Activated T-helper 17 cell treated with anti-CD3 and anti-CD28 coated beads, Interleukin-2, amount 50 U/mL, for 72 hours (primary cell): ENCODE measurements at places on chromosomes 7 and 10. TPM values are rescaled to one million over a fixed set of nuclear protein-coding genes. Genes with fewer than 3 reads are reported as not detected.

GRCh38 chr7:155699180-155699579 is 54.7 kb downstream of the RBM33 start:
- no peak for ATAC-seq

Gene FAM241B
- 9.4 TPM for total RNA-seq

GRCh38 chr10:4532467-4532866 is 293.5 kb upstream of the AKR1E2 start:
- ATAC-seq: no peak

Gene ACSM6
- not detected for total RNA-seq

- ATAC-seq: no peak
These were observed 65.1 kb downstream of the CTBP2 start for GRCh38 chr10:125095228-125095627.

Gene RTKN2
- 6.1 TPM for total RNA-seq

GRCh38 chr10:78301891-78302738 is 268.5 kb downstream of the RPS24 start:
- no peak for ATAC-seq

Gene SLC35G1
- 6.6 TPM for total RNA-seq

DNA sequence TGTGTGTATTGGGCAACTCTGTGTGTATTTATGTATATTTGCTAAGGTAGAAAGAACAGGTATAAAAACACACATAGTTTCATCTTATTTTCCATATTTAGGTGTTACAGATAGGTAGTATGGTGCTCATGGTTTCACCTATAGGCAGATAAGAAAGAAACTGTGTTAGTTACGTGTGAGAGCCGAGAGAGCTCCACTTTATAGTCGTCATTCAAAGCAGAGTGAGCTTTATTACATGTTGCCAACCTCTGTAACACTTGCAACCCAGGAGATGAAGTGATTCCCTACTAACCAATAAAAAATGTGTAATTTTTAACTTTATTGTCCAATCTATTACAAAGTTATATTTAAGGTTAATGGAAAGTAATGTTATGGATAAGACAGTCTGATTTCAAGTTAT is 121.3 kb downstream of the AGMO start:
- ATAC-seq: no peak

Gene SPDYE2
- total RNA-seq: not detected

DNA sequence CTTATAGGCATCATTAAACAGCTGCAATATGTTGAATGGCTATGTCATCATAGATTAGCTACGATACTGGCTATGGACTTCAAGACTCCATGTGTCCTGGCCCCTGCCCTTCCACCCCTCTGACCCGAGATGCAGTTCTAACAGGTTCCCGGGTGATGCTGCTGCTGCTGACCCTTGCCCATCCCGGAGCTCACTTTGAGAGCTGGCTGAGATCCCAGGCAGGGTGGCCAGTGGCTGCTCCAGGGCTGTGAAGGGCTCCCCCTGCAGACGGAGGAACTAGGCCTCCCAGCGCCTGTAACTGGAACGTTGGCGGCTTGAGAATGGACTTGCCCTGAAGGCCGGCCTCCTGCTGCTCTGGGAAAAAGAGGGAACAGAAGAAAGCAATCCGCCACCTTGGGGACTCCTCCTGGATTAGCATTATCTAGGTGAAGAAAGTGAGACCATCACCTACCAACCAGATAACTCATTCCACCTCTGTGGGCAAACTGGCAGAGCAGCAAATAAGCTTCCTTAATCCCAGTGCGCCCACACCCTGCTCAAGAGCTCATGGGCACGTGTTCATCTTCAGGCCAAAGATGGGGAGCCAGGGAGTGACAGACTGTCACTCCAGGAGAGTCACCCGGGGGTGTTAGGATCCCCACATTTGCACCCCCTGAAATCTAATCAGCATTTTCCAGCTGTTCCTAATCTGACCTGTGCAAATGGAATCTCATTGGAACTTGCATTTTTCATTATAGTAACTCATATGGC is 56.8 kb downstream of the PARP12 start:
- no peak for ATAC-seq

GRCh38 chr10:112744181-112745096 is 205.6 kb upstream of the TCF7L2 start:
- ATAC-seq: no peak

Gene C10orf71
- total RNA-seq: not detected

- ATAC-seq: no peak
These were observed 516.5 kb upstream of the KLF6 start for GRCh38 chr10:4301291-4302045.

GRCh38 chr10:62268027-62268398 is 631 bp downstream of the RTKN2 start:
- ATAC-seq: no peak

DNA sequence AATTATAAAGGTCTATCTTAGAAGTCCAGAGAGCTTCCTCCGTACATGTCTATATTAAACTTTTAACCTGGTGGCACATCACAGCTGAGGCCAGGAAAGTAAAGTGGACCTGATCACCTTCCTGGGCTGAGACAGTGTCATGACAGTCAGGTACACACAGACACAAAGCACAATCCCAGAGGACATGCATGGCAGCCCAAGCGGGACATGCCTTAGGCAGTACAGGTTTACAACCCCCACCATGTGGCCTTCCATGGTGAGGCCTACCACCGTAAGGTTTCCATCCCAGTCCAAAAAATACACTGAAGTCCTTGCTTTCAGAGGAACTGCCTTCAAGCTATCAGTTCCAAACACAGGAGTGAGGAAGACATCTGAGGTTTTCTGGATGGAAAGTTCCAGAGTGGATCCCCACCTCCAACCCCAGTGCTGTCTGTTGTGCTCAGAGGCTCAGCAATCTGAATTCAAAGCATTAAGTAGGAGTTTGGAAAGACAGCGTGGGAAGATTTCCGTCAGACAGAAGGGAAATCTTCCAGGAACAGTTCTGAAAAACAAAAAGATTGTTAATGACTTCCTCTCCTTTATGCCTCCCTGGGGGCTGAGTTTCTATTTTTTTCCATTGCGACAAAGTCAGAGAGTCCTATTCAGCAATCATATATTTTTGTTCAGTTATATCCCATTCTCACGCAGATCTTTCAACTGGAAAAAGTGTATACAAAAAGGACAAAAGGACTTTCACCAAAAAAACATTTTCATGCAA is 20.1 kb downstream of the IFIT3 start:
- ATAC-seq: no peak

DNA sequence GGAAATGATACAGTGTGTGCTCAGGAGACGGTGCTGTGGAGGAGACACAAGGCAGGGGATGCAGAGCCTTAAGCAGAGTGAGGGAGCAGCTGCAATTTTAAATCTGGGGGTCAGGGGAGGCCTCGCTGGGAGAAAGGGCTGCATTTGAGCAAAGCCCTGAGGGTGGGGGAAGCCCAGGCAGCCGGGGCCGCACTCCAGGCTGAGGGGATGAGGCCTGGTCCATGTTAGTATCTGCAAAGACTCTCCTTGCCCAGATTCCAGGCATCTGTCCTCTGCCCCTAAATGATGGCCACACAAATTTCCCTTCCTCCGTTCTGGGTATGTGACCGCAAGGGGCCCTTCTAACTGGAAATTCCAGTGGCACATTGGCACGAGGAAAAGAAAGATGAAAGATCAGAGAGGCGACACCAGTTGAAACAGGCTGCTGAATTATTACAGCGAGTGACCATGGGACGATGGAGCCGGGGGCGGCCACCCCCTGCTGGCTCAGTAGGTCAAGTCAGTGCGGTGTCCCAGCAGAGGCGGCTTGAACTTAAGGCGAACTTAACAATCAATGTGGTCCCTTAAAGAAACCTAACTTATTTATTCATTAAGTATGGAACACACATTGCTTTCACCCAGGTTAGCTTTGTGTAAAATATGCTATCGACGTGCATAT is 62.3 kb upstream of the KAT6B start:
- no peak for ATAC-seq

Gene EGFR
- not detected for total RNA-seq

Gene PDE6C
- not detected for total RNA-seq

DNA sequence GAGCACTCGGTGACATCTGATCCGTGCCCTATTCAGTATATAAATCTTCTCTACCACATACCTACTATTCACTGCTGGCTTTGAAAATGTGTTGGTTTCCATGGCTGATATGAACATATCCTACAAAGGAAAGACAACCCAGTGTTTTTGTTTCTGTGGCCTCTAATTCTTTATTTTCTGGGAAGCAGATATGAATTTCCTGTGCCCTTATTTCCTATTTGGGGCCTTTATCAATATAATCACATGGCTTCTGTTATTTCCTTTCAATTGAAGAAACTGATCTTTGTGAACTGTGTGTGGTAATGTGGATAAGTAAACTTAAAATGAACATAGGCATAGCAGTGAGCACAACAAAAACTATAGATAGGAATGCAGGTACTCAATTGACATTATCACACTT is 10.6 kb downstream of the CCNJ start:
- ATAC-seq: no peak

DNA sequence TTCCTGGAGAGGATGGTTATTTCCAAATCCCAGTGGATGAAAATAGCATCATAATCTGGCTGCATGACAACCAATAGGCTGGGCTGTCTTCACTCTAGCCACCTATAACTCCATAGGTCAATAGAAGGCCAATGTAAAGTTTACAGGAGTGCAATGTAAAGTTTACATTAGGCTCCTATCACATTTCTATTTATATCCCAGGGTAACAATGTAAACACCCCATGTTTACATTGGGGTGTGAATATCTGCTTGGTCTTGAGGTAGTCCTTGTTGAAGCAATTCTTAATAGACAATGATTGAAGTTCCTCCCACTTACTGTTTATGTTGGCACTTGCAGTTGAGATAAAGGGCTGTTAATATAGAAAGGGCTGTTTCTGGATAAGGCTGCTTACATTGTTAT is 21.5 kb downstream of the CH25H start:
- no peak for ATAC-seq

DNA sequence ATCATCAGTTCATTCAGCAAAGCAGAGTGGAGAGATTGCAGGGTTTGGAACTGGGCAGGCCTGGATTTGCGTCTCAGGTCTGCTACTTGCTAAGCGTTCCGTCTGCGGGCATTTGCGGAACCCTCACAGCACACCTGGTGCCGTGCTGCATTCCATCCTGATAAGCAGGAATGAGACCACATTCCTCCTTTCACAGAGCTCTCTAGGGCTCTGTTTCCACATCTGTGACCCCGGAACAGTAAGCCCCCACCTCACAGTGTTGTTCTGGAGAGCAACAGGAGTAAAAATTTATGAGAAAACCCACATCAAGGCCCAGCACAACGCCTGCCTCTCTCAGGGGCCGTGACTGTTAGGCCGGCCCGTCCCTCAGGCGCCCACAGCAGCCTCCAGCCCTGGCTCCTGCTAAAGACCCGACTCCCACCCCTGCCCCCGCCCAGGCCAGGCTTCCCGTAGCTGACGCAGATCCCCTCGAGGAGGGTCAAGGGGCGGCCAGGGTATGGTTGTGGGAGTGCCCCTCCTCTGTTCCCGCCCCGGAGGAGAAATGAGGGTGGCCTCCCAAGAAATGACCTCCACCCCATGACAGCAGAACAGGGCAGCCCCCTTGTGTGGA is 128.9 kb downstream of the RGS10 start:
- ATAC-seq: no peak

DNA sequence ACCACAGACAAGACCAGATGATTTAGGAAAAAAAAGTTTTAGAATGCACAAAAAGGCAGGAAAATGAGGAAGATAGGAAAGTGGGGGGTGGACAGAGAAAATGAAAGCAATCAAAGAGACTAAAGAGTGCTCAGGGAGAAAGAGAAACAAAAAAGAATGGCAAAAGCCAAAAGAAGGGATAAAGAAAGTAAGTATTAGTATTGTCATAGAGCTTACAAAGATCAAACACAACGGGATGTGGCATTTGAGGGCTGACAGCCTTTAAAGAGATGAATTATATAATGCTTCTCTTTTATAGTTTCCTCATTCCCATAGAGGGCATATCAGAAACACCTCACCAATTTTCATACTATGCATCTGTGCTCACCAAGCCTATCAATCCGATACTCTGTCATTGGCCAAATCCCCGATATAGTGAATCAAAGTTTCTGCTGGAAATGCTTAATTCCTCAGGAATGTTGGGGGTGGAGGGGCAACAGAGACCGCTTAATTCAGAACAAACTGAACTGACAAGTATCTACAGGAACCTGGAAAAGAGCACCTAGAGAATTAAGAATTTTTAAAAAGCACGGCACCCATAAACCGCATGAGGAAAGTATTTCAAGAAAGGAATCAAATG is 2.7 kb downstream of the COG5 start:
- ATAC-seq: peak; percentile 59

DNA sequence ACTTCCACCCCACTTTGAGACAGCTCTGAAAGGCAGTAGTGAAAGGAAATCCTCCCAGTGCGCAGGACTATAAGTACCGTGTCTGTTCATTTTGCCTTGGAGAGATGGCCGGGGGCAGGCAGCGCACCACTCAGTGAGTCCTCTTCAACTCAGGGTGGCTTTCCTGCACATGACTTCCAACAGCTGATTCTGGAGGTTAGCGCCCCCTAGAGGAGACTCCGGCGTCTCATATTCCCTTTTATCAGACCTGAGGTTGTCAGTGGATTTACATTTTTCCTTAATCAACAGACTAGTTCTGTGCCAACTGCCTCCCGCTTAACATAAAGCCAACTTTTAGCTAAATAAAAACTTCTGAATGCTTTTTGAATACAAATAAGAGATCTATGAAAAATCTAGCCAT is 101.0 kb downstream of the HERPUD2 start:
- ATAC-seq: no peak

GRCh38 chr7:26714006-26714405 is 150.4 kb downstream of the SKAP2 start:
- ATAC-seq: no peak

Gene CCNY
- 42.3 TPM for total RNA-seq

DNA sequence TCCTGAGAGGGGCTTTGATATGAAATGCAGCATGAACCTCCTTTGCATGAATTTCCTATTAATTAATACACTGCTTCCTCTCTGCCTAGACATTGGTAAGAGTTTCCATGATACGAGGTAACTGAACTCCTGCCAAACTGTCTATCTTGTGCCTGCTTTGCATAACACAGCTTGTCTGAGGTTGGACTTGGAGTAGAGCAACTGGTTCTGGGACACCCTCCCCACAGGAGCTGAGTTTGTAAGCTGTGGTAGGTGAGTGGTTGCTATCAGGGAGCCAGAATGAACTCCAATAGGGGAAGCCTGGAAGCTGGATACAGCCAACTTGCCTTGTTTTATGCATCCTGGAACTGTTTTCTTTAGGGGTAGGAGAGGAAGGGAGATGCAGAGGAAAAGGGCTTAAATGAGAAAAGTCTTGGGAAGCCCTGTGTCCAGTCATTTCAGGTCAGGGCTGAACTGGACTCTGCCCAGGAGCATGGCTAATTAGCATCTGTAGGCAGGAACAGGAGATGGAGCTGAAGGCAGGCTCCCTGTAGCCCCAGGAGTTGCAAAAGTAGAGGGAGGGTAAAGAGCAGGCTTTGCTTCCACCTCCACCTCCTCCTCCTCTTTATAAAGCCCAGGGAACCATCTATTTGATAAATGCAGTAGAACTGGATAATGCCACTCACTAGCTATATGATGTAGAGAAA is 73.2 kb upstream of the GPR158 start:
- no peak for ATAC-seq

DNA sequence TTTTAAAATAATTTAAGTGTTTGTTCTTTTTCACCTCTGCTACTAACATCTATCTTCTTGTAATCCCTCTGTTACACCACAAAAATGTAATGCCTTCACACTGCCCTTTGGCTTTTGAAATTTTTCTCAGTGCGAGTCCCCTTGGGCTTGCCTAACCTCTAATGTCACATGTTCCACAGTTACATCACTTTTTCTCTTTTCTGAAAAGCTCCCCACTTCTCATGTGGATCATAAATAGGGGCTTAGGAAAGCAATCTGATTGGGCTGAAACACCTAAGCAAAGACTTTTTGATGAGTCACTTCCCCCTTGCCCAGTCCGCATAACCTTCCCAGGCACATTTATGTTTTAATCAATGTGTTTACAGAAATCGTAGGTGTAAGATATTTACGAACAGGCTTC is 288.2 kb downstream of the IPMK start:
- no peak for ATAC-seq

GRCh38 chr7:8442814-8443304 is 9.4 kb downstream of the NXPH1 start:
- peak; percentile 29 for ATAC-seq
